ENCODE measurements at places on chromosomes 4 and X. TPM values are rescaled to one million over a fixed set of nuclear protein-coding genes. Genes with fewer than 3 reads are reported as not detected.

DNA sequence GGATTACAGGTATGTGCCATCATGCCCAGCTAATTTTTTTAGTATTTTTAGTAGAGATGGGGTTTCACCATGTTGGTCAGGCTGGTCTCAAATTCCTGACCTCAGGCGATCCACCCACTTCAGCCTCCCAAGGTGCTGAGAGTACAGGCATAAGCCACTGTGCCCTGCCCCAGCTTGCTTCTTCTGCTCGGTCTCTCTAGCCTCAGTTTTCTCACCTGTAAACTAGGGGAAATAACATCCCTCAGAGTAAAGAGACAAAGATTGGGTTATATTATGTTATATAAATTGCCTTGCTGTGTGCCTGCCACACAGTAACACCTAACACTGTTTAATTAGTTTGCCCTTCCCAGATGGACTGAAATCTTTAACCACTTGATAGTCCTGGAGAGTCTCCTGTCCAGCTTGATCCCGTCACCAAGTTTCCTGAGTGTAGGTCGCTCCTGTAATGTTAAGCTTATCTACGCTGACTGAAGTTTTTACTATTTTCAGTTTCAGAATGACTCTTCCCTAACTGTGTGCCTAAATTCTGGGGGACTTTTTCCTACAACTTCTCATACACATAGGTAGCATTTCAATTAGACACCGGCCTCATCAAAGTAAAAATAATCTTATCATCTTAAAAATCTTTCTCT is 412.7 kb upstream of the TENM3 start:
- H3K4me3 ChIP-seq: no peak overlapping the region
- H3K27ac ChIP-seq: no peak overlapping the region
- H3K36me3 ChIP-seq: no peaks in the 10 kb centered on the region
- H3K27me3 ChIP-seq: no peaks in the 10 kb centered on the region
- DNase-seq: no peak

DNA sequence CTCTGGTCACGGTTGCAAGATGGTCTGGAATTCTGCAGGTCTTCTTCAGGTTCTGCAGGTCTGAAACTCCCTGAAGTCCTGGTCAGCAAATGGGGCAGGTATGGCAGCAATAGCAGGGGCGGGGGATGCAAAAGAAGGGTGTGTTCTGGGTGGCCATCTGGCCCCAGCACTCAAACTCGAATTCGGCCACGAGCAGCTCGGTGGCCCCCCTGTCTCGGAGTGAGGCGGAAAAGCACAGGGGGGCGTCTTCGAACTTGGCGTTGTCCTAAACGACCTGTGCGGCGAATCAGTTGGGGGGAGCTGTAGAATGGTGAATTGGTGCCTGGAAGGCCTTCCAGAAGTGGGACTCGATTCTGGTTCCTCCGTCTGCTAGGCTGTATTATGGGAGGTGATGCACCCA is 2.1 kb downstream of the RTL5 start:
- no peak for DNase-seq
- H3K4me3 ChIP-seq: no peak overlapping the region
- H3K36me3 ChIP-seq: no peaks in the 10 kb centered on the region

DNA sequence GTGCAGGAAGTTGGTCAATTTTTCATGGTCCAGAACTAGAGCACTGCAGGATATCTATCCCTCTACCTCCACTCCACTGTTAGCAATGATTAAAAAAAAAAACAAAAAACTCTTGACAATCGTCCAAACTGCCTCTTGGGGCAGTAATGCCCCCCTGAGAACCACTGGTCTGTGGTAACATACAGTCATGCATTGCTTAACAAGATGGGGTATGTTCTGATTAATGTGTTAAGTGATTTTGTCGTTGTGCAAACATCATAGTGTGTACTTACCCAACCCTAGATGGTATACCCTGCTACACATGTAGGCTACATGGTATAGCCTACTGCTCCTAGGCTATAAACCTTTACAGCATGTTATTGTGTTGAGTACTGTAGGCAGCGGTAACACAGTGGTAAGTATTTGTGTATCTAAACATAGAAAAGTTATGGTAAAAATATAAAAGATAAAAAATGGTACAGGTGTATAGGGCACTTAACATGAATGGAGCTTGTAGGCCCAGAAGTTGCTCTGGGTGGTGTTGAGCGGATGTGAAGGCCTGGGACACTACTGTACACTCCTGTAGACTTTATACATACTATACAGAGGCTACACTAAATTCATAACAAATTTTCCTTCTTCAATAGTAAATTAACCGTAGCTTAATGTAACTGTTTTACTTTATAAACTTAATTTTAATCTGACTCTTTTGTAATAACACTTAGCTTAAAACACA is 34.1 kb downstream of the ART3 start:
- DNase-seq: no peak
- no peak overlapping the region for H3K4me3 ChIP-seq
- no peaks in the 10 kb centered on the region for H3K27me3 ChIP-seq
- H3K36me3 ChIP-seq: peaks cover 10% of the 10 kb centered on the region
- no peak overlapping the region for H3K27ac ChIP-seq
- H3K4me1 ChIP-seq: no peaks in the 10 kb centered on the region

The ENAM gene
- not detected for total RNA-seq

The GAGE12E gene
- total RNA-seq: not detected

The MYL5 gene
- total RNA-seq: 21.5 TPM

The PGRMC1 gene
- 24.4 TPM for total RNA-seq

Data from activated naive CD8-positive, alpha-beta T cell treated with anti-CD3 and anti-CD28 coated beads, Interleukin-2, amount 10 ng/mL, durations not matched to agents 7 days and 5 days (primary cell).